ENCODE measurements at places on chromosomes 7 and 10.

DNA sequence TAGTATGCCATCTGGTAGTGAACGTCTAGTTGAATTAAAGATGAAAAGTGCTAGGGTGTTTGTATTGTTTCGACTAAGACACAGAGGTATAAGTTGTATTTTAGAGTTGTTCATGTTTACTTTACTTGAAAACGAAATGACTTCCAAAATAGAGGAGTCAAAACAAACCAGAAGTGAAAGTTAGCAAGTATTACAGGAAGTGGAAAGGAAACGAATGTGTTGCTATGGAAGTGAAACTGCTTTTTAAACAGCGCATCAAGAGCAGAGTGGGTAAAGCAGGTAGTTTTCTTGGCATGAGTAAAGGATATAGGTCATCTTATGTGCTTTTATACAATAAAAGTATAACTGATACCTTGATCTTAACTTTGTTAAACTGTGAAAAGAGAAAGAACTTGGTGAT is 20.0 kb upstream of the GALNTL5 start:
- no peak for DNase-seq

- DNase-seq = no peak
Observed at GRCh38 chr7:114842551-114843065, 79.3 kb upstream of the MDFIC start.

DNA sequence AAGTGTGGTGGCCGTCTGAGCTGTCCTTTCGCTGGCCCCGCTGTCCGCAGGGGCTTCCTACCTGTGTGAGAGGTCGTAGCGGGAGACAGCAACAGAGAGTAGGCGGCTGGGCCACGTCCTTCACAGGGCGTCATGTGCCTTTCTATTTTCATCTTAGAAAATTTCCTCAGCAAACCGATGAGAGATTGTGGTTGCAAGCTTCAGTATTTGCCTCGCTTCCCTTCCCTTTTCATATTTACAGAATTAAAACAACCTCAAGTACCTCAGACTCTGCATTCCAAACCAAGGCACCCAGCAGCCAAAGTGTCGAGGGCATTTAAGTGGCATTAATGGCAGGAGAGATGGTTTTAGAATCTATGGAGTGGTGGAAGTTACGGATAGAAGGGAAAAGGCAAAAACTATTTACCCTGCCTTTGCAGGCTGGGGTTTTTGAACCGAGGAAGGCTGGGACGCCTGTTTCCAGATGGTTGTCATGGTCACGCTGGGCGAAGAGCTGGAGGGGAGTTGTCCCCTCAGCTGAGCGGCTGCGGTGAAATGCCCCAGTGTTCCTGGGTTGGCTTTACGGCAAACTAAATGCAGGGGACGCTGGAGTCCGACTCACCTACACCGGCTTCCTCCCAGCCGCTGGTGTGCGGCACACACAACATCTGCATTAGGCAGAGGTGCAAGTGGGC is 41.9 kb downstream of the WIPI2 start:
- no peak for DNase-seq

DNA sequence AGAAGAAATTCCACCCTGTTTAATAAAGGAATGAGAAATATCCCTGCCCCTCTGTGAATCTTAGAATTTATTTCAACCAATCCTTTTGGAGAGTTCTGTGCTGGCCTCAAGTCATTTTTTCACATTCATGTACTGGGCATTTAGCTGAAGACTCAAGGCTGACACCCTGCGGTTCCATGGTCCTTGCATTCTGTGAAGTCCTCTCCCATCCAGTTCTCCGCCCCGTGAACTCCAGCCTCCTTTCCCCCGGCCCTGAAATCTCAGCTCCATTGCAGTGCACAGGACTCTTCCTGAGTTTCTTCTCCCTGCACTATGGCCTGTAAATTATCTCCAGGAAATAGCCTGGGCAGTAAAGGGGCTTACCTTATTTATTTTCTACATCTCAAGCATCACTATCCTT is 183.0 kb upstream of the KCND2 start:
- no peak for DNase-seq

DNA sequence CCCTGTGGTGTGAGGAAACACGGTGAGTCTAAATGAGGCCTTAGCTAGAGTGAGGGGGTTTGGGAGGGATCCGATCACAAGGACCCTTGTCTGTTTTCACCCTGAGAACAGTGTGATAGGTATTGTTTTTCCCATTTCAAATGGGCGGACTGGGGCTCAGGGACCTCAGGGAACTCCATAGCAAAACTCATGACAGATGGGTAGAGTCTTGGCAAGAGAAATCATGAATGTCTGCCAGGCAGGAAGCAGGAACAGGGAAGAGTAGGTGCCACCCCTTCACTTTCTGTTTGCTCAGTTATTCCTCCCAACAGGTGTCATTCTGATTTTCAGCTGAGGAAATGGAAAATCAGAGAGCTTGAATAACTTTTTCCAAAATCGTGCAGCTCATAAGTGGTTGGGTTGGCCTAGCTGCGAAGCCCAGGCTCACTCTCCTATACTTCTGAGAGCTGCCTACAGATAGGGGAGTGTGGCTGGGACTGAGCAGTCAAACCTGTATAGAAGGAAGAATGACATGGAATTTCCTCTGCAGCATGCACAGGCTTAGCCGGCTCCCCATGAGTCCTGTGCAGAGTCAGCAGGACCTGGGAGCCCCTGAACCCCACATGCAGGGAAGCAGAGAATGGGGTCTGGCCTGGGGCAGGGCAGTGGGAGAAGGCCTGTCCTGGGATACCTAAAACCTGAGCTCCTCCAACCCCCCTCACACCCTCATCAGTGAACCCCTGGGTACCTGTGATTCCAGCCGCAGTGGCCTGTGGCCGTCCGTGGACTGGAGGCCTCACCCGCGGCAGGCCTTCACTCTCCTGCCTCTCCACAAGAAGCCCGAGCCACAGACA is 17.6 kb upstream of the C10orf105 start:
- no peak for DNase-seq

GRCh38 chr7:118104812-118105441 is 79.0 kb upstream of the LSM8 start:
- DNase-seq = no peak

GRCh38 chr10:132517951-132518521 is 19.6 kb upstream of the INPP5A start:
- no peak for DNase-seq

DNA sequence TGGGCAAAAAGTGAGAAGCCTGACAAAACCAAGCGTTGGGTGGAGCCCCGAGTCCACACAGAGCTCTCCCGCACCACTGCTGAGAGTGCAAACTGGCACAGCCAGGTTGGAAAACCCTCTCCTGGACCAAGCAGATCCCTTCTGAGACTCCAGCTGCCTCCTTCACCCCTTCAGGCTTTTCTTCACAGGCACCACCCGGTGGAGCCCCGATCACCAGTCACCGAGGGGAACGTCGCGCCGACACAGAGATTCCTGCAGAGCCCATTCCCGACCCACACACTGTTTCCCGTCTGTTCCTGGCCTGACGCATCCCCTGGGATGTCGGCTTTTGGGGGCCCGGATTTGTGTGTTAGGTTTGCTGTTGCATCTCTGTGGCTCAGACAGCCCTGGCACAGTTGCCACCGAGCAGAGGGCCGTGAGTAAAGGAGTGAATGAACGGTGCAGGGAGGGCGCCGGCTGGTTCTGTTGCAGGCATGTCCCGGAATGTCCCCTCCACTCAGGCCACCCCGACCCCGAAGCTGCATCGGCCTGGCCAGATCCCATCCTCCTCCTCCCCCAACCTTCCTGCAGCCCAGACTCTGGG is 51.0 kb upstream of the INPP5A start:
- DNase-seq = no peak

GRCh38 chr7:29987811-29988317 is 1.7 kb downstream of the SCRN1 start:
- no peak for DNase-seq

- no peak for DNase-seq
Observed at GRCh38 chr10:4671451-4672145, 154.4 kb upstream of the AKR1E2 start.

- DNase-seq = no peak
Observed at GRCh38 chr10:13340626-13341376, 7.3 kb downstream of the SEPHS1 start.

DNA sequence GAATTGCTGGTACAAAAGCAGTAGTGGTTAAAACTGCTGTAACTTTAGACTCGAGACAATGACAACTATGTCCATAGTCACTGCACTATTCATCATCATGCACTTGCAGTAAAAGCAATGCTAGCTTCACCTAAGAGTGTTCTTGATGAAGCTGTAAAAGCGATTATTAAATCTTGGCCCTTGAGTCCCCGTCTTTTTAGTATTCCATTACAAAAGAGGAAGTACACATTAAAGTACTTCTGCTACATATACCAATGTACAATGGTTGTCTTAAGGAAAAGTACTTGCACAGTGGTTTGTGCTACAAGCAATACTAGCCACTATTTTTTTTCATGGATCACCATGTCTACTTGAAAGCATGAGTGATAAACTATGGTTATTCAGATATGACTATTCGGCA is 78.3 kb downstream of the ATAD1 start:
- DNase-seq = no peak

GRCh38 chr7:119252962-119253361 is 1020.0 kb upstream of the KCND2 start:
- DNase-seq = no peak

GRCh38 chr7:73431041-73431835 is 2.3 kb upstream of the FZD9 start:
- no peak for DNase-seq

Measured in stimulated activated CD4-positive, alpha-beta T cell treated with anti-CD3 and anti-CD28 coated beads, Interleukin-15, amount 100 ng/mL, for 48 hours (primary cell).